Right forelimb (tissue), 1 donor: ENCODE measurements at places on chromosomes 12 and 14.

- DNase-seq: no peak
These were observed 35.0 kb upstream of the DICER1 start for GRCh38 chr14:95192311-95192710.

DNA sequence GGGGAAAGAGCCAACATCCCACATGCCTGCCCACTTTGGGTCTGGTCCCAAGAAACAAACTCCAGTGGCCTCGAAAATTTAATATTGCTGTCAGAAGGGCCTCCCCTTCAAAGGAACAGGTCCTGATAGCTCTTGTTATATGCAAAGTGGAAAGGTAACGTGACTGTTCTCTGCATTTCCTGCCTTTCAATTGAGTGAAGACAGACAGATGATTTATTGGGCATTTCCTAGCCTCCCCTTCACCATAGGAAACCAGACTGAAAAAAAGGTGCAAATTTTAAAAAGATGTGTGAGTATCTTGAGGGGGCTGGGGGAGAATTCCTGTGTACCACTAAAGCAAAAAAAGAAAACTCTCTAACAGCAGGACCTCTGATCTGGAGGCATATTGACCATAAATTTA lies 235.2 kb downstream of the ZFP36L1 start:
- no peak for DNase-seq

DNA sequence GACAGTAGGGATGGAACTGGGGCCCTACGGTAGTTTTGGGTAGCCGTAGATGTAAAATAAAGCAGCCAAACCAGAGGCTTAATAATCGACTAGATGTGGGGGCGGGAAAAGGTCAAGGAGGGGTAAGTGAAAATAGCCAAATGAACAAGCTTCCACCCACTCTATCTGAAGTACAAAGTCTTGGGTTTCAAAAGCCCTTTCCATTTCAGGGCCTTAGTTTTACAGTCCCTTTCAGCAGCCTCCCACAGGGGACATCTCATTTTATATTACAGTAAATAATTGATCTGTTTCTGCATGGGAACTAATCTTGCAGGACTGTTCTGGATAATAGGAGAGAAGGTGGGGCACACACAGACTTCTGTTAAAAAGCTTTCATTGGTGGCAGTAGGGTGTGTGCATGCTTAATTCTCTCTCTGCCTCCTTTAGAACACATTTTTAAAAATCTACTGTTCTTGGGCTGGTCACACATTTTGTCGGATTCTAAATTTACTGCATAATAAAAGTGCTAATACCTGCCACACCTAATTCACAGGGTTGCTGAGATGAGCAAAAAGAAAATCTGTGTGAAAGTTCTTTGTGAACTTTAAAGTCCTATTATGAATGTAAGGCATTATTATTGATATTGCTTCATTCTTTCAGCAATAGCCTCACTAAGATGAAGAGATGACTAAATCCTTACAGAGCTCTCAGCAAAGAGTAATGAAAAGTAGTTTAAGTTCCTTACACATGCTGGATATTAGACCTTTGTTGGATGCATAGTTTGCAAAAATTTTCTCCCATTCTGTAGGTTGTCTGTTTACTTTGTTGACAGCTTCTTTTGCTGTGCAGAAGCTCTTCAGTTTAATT lies 104.6 kb downstream of the ITPR2 start:
- DNase-seq: no peak

GRCh38 chr12:12946686-12947355 lies 5.1 kb downstream of the GPRC5D start:
- no peak for DNase-seq

DNA sequence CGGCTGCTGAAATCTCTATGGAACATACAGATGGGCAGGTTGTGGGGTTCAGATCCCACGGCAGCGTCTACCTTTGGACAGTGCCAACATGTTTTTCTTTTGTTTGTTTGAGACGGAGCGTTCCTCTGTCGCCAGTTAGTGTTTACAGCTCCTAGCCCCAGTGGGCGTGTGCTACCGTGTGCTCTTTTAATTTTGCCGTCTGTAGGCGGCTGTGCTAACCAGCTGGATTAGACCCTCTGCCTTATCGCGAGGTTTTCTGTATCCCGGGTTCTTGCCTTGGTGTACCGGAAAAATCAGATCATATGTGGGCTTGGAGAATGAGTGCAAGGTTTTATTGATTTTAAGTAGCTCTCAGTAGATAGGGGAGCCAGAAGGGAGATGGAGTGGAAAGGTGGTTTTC lies 9.8 kb upstream of the GALNT6 start:
- DNase-seq: no peak

DNA sequence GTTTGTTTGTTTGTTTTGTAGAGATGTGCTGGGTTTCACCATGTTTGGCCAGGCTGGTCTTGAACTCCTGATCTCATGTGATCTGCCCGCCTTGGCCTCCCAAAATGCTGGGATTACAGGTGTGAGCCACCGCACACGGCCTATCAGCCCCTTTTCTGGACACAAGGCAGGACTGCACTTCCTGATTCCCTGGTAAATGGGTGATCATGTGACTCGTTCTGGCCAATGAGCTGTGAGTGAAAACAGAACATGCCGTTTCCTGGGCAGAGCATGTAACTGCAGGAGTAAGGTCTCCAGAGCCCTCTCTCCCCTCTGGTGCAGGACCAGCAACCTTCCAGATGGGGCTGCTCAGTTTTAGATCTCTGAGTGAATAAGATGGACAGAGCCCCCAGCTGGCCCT lies 92.7 kb downstream of the ITPK1 start:
- no peak for DNase-seq

GRCh38 chr12:93429448-93429847 lies 12.3 kb downstream of the UBE2N start:
- DNase-seq: no peak

DNA sequence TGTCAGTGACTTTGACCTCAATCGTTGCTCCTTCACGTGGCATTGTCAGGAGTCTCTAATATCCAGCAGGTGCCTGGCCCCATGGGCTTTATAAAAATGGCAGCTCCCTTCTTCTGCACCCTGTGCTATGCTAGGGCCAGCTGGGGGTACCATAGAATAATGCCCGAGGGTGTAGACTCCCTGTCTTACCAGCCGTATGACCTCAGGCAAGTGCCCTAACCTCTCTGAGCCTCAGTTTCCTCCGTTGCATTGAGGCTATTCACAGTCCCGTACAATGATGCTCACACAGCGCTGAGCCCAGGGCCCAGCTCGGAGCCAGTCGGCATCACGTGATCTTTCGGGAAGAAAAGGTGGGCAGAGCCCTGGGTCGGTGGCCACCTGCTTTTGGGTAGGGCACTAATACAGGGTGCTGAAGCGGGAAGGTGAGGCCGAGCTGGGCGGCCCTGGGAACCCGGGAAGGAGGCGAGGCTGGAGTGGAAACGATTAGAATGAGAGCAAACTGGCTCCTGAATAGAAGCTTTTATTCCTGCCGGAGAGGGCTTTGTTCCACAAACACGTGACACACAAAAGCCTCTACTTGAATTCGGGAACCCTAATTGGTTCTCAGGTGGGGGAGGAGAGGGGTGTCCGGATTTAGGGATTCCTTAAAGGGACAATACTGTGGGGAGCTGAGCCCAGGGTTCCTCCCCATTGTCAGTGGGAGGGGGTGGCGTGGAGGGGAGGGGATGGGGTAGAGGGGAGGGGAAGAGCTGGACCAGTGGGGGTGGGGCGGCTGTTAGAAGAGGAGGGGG lies 19.9 kb upstream of the MSI1 start:
- DNase-seq: no peak

- DNase-seq: no peak
These were observed 67.2 kb downstream of the WSCD2 start for GRCh38 chr12:108196319-108196718.

GRCh38 chr12:114733919-114734318 lies 49.9 kb upstream of the TBX3 start:
- DNase-seq: no peak

DNA sequence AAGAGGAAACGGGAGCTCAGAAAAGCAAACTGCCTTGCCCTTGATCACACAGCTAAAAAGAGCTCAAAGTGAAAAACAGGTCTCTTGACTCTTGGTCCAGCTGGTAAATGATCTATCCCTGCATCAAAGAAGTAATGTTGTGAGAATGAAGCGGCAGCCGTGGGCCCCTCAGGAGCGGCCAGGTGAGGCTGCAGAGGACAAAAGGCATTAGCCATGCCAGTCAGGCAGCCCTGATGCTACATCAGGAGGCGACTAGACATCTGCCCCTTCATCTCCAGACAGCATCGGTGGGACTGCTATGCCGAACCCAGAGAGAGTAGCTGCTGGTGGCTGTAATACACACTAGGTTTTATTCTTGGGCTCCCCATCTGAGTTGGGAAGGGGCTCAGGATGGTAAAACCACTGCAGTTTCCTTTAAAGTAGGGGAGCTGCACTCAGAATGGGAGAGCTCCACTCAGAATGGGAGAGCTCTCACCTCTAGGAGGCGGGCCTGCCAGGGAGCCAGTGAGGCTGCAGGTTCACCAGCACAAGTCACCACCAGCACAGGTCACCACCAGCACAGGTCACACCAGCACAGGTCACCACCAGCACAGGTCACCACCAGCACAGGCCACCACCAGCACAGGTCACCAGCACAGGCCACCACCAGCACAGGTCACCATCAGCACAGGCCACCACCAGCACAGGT lies 120.1 kb downstream of the TSPAN9 start:
- no peak for DNase-seq

DNA sequence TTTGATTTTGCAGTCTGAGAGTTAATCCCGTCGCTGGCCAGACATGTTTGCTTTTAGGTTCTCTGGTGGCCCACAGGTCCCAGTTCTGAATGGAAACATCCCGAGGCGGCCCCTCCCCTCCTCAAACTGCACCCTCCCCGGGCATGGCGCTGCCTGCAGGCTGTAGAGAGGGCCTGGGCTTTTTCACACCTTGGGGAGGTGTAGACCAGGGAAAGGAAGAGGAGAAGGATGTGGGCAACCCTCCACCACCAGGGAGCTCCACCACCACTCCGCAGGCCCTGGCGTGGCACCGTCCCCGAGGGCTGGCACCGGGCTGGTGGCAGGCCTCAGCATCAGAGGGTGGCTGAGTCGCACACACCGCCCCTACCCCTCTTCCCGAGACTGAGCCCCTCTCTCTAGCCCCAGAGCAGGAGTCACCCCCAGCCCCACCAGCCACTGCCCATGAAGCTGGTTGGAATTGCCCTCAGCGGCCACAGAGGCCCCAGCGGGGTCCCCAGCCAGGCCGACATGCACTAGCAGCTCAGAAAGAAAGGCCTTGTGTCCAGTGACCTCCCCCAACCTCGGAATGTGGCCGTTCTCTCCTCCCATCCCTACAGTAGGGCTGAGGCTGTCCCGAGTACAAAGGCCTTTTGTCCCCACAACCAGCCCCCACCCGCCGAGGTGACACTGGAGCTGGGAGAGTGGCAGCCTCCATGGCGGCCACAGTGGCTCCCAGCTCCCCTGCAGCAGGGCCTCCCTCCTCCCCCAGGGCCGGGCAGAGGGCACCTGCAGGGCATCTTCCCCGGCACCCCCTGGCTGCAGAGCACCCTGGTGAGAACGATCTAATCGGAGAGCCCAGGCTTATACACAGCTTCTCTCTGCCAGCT lies 23.5 kb upstream of the INF2 start:
- DNase-seq: peak; percentile 59

DNA sequence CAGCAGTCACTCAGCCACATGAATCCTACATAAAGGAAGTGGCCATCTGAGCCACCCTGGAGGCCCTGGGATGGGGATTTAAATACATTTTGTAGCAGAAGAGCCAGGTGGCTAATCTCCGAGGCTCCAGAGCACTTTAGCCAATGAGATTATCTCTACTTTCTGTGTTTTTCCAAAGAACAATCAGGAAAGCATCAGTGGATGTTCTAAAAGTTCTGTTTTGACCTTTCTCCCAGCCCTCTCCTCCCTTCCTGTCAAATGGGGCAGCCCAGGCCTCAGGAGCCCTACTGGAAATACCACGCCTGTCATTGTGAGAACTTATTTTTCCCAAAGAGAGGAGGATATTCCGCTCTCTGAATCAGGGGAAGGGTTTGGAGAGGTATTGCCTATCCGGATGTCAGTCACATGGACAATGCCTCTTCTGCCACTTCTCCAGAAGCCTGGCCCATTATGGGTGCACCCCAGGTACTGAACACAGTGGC lies 336.8 kb upstream of the FKBP4 start:
- DNase-seq: no peak

- DNase-seq: no peak
These were observed 13.4 kb downstream of the KRT80 start for GRCh38 chr12:52178443-52178842.

DNA sequence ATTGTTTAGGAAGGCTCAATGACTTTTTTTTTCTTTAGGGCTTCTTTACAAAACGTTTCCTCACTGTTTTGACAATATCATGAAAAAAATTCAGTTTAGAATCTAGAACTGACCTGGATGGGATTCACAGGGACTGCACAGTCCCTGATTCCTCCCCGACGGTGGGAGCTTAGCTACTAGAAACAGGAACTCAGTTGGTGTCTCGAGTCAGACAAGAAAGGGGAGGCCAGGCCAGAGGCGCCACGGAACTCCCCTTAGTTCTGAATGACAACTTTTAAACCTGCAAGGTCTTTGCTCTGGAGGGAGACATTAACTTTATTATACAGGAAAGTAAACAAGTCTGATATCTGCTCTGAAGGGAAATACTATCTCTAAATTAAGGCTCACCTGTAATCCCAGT lies 45.4 kb upstream of the SRP54 start:
- no peak for DNase-seq

GRCh38 chr12:93174048-93174447 lies 203.7 kb upstream of the NUDT4 start:
- DNase-seq: no peak

GRCh38 chr12:83864054-83864453 lies 1048.5 kb downstream of the SLC6A15 start:
- no peak for DNase-seq

DNA sequence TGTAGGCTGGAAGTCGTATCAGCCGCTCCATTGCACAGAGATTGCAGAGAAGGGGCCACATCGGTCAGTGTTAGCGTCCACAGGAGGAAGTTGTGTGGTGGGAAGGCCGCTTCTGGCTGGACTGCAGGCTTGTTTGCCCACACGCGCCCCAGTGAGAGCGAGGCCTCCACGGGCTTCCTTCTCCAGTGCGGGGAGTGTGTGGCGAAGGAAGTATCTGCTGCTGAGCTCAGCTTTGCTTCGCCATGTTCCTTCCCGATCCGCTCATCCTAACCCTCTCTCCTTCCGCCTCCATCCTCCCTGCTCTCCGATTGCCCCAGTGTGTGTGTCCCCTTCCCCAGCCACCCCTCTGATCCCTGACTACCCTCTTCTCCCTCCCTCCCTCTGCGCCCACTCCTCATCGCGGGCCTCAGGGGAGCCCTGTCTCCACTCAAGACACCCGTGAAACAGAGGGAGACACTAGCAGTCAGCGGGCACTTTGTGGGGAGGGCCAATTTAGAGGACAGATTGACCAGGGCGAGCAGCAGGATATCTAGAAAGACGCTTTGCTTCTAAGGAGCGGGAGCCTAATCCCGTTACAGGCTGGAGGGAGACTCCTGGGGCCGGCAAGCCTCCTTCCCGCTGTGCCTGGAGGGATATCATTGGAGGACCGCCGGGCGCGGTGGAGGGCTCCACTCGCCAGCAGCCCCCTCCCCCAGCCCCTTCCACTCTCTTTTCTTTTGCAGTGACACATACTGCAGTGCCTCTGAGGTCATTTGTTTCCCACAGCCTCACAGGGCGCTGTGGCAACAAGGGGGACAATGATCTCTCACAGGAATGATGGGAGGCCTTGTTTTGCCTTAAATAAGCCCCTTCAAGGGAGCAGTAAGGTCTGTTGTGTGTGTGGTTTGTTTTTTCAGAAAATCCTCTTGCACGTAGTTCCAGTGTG lies 428.8 kb downstream of the ZFP36L1 start:
- DNase-seq: peak; percentile 75
